ENCODE measurements at places on chromosomes 4 and X.
A peak's percentile ranks its signal among the peaks of the same experiment; 100 is the strongest.

GRCh38 chrX:47539860-47540259, 21.1 kb upstream of the ARAF start:
- DNase-seq = no peak

GRCh38 chrX:108399418-108400165, 38.6 kb downstream of the COL4A6 start:
- no peak for DNase-seq

DNA sequence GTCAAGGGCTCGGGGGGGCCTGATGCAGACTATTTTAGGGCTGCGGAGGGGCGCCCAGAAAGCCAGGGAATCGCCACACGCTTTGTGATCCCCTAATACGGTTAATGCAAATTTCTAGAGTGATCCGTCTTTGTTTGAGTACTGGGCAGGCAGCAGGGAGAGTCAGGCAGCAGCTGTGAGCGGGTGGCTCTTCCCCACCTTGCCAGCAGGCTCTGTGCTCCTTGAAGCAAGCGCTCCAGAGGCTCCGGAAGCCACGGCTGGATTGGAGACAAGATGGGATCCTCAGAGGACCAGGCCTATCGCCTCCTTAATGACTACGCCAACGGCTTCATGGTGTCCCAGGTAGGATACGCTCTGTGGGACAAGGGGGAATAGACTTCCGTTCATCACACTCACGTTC, at the start of gene ASMT:
Gene ASMT, plus strand, starts transcription at position 133 of the 400 bp plus-strand sequence. Its CDS starts 141 bp downstream, at position 274.
- DNase-seq = no peak

DNA sequence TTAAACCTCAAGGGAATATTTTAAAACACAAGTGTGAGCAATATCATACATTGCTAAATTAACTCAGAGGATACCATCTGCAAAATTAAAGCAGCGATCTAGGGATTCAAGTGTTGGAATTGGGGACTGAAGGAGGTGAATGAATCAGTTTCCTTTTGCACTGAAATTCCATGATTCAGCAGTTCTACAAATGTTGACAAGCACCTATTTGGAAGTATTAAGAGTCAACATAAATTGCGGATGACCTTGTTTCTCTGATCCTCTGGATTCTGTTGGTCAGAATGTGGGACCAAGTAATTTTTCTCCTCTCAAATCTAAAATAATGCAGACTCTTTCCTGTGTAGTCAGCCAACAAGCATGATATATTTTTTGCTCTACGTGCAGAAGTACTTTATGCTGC, 78.8 kb downstream of the LDB2 start:
- DNase-seq = no peak

- no peak for DNase-seq
Observed at GRCh38 chrX:65745427-65745826, 78.0 kb downstream of the MSN start.

DNA sequence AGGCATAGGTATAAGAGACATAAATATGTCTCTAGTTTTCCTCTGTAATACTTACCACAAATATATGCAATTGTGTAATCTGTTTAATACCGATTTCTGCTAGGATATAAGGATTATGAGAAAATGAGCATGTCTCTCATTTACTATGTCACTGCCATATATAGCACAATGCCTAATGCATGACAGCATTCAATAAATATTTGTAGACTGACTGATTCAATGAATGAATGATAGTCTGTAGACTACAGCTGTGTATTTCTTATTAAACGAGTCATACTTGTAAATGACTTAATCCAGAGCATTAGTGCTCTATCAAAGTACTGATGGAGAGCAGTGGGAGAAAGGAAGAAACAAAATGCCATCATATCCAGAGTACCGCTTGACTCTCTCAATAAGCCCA, 175.6 kb downstream of the PPP3CA start:
- no peak for DNase-seq

- no peak for DNase-seq
Observed at GRCh38 chr4:39480902-39481695, 22.2 kb downstream of the LIAS start.

- no peak for DNase-seq
Observed at GRCh38 chr4:10458177-10458576, 951 bp upstream of the ZNF518B start.

- no peak for DNase-seq
Observed at GRCh38 chr4:170089274-170089667, 485 bp downstream of the AADAT start.

- no peak for DNase-seq
Observed at GRCh38 chr4:104815665-104816064, 321.0 kb upstream of the CXXC4 start.

DNA sequence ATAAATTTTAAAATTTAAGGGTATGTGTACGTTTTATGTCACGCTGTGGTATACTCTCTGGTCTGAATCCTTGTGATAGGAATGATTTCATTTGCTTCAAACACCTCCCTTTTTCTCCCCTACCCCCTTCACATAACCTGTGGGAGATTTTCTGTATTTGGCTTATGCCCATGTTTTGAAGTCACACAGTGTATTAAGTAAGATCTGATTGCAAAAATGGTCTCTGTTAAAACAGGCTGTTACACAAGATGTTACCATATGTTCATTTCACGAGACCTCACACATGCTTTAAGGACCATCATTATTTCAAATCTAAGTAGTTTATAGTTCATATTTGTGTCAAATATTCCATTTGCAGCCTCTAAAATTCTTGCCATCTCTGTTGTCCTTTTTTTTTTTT, 63.5 kb downstream of the TMEM131L start:
- no peak for DNase-seq

GRCh38 chrX:40068048-40068447, 29.7 kb downstream of the BCOR start:
- no peak for DNase-seq

GRCh38 chr4:47465004-47465403, 1.5 kb upstream of the COMMD8 start:
- DNase-seq = peak; percentile 50

GRCh38 chrX:136762820-136763452, 17.8 kb downstream of the ARHGEF6 start:
- DNase-seq = no peak

DNA sequence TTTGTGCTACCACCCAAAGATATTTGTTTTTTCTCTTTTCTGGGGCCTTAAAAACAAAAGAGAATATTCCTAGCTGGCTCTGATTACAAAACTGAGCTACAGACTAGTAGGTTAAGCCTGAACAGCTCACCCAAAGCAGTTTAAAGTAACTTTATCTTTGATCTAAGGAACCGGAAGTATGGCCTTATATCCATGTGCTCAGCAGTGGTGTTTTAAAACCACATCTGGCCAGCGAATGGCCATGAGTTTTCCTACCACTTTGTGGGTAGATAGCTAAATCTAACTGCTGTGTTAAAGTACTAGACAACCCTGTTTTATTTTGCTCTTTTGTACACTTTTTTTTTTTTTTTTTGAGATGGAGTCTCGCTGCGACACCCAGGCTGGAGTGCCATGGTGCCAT, 24.6 kb downstream of the ADGRG4 start:
- no peak for DNase-seq

- DNase-seq = no peak
Observed at GRCh38 chrX:44305921-44306320, 37.6 kb downstream of the EFHC2 start.

DNA sequence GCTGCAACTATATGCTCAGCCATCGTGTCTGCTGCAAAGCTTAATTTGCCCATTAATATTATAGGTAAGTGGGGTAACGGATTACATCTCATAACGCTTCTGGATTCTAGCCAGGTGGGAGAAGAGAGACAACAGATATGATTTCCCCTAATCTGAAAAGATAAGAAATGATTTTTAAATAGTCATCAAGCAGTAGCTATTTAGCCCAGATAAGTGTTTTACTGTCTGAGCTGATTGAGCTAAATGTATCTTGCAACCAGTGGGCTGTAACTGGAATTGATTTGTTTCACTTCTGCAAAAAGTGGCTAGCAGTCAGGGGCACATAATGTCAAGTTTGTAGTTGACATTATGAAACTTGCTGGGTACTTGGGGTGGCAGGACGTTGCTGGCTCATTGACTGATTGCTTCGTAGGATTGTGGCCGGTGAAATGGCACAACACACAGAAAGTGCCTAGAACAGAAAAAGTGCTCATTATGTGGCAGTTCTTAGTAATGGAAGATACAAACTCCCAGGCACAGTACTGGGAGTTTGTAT, 18.5 kb downstream of the LAP3 start:
- peak; percentile 73 for DNase-seq

- DNase-seq = no peak
Observed at GRCh38 chr4:90816754-90817153, 689.6 kb downstream of the CCSER1 start.

DNA sequence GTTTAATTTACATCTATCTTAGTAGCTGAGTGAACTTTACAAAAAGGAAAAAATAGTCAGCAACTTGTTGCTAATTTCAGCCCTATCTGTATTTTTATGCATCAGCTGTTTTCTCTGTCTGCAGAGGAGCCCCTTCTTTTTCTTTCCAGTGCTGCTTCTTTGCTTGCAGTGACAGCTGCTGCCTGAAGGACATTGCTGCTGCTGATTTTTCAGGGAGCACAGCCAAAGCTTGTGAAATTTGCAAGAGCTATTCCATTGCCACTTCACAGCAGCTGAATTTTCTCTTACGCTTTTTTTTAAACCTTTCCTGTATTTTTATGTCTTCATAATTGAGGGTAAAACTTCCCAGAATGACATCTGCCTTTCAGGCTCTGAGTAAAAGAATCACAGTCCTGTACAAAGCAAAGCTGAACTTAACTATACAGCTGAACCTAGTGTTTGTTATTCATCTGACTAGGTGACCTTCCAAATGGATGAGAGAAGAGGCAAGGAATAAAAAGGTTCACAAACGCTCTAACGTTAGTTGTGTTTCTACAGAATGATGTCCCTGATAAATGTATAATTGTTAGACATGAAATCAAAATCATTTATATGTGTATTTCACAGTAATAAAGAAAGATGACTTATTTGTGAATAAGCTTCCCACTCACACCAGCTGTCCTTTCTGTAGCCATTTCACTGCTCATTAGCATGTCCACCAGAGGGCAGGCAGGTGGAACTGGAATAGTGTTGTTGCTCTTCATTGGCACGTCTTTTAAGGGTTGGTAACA, 541.4 kb downstream of the ADGRL3 start:
- DNase-seq = no peak

DNA sequence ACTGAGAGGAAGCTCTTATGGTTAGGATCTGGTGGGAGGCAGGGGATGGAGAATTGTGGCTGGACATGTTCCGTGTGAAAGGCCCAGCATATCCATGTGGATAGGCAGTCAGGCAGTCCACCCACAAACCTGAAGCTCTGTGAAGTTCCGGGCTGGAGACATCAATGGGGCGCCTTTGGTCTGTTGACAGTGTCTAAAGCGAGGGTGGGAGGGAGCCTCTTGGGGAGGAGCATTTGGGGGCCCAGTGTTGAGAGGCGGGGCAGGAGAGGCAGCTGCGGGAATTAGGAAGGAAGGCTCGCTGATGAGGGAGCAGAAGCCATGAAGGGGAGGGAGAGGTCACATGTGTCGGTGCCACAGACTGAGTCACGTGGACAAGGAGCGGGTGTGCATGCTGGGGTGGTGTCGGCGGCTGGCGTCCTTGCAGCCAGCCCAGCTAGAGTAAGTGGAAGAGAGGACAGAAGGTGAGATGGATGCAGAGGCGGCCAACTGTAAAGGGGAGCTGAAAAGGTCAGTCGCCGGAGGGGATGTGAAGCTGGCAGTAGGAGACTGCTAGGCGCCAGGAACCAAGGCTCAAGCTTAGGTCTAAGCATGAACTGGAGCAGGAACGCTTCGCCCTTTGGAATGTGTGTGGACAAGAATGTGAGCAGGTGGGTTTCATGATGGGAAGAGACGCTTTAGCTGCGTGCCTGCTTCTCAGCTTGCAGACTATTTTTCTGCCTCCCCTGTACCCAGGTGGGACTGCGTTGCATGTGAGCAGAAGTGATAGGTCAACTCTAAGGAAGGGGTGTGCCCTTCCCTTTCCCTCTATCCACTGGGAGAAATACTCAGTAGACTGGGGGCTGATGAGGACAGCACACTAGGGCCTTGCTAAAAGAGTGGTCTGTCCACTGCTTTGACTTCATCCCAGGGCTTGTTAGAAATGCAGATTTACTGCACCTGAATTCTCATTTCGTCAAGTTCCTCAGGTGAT, 44.0 kb upstream of the TLR2 start:
- no peak for DNase-seq

GRCh38 chrX:153828308-153828707, 2.0 kb downstream of the PDZD4 start:
- DNase-seq = no peak

DNA sequence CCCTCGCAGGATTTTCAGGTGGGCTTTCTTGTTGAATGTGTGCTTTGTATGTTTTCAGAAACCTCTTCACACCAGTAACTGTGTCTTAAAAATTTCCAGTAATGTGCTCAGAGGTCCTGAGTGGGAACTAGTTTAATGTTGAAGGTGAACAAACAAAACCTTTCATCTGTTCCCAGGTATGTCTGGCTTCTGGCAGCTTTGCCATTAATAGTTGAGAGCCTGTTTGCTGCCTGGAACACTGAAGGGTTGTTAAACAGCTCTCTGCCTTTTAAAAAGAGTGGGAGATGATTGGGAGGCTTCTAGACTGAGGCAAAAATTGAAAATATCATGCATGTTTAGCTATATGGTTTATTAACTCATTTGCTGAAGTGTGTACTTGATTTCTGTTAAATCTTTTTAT, 161.2 kb upstream of the AGTR2 start:
- DNase-seq = no peak

GRCh38 chr4:98771959-98772632, 113.7 kb upstream of the TSPAN5 start:
- no peak for DNase-seq

DNA sequence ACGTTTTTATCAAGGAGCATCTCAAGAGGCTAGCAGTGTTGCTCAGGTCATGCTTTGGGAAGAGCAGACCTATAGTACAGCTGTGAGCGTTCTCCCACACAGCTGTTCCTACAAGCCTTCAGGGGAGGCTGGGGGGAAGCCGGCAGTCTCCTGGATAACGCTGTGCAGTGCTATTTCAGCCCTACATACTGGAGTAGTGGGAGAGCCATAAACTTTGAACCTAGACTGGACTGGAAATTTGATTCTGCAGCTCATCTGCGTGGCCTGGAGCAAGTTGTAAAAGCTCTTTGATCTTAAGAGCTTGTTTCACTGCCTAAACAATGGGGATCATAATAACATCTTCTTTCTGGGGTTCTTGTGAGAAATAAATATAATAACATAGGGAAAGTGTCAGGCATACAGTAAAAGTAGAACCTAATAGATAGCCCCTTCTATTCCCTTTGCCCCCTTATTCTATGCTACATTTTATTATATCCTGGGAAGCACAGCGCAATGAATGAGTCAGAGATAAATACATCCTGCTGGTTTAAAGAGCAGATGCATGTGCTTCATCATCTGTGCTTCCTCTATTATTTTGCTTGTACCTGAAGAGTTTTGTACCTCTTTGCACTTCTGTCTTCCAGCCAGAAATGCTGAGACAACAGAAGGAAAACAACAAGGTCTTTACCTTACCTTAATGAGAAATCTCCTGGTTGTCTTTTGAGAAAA, 14.7 kb upstream of the AMBN start:
- DNase-seq = no peak

DNA sequence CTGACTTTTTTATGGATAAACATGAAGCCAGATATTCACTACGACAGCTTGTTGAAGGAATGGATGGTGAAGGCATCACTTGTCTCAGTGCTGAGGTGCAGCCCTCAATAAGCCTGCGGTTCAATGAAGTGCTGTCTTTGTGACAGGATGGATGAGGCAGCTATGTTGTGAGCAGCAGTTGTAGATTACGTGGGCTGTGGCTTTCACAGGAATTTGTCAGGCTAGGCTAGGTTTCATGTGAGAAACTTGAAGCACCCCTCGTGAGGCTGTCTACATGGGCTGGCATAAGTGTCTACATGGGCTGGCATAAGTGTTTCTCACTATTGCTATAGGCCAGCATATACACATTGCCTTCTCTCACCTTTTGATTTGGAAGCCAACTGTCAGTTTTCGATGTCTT, 1050.0 kb downstream of the ADGRL3 start:
- DNase-seq = no peak

Data from naive B cell (primary cell).